ENCODE measurements at places on chromosomes 6 and 20.

- DNase-seq, result peak; percentile 57
These were observed at the start of gene NHLRC1 for GRCh38 chr6:18122128-18123093. Gene NHLRC1, minus strand, starts transcription at chr6:18122677. Its CDS starts 71 bp downstream, at chr6:18122606.

- no peak for DNase-seq
These were observed 35.4 kb downstream of the ZNF133 start for GRCh38 chr20:18323705-18324104.

GRCh38 chr6:127749095-127749494, 151.8 kb downstream of the THEMIS start:
- no peak for DNase-seq

GRCh38 chr6:17011985-17012384, 89.9 kb upstream of the STMND1 start:
- no peak for DNase-seq

DNA sequence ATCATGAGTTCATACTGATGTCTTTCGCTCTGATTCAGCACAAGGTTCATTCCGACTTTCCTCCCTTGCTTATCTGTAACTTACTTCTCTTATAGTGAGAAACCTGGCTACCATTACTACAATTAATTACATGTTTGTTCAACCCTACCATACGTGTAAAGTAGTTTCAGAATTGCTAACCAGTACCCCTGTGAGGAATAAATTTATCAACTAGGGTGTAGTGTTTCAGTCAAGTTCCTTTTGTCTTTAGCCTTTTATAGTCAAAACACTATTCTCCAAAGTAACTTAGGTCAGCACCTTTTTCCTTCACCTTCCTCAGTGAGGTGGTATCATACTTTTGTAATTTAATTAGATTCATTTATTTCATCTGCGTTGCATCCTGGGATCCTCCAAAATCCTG, 64.9 kb downstream of the MAP3K4 start:
- no peak for DNase-seq

DNA sequence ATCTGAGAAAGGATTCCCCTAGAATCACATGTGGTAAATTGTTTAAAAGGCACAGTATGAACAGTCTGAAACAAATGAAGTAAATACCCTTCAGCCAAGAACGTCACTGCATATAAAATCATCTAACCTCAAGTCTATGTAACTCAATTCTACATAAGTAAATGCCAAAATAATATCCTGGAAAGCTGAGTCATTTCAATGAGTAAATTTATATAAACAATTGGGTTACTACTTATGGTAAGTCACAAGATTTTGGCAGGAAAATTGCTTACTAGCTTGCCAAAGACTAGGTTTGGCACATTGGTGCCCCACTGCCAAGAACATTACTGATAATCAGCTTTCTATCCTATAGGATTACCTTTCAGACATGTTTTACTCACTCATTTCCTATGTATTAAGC, 8.4 kb downstream of the GMDS start:
- DNase-seq, result no peak

DNA sequence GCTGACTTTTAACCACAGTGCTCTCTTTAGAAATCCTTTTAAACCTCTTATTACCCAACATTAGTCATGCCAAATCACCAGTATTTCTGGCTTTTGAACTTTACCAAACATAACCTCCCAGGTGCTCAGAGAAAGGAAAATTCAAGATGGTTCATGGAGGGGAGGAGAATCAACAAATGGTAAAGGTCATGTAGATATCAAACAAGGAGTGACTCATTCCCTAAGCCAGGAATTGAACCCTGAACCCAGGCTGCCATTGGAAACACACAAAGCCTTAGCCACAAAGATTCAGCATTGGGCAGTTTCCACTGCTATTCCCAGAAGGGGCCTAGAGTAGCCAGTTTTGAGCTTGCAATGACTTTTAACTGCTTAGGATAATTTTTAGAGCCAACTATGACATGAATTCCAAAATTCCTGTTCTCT, 21.6 kb upstream of the ENTPD6 start:
- DNase-seq, result no peak

GRCh38 chr6:5606546-5606945, 345.2 kb downstream of the FARS2 start:
- no peak for DNase-seq

GRCh38 chr20:13295637-13296036, 74.6 kb downstream of the ISM1 start:
- DNase-seq, result no peak

DNA sequence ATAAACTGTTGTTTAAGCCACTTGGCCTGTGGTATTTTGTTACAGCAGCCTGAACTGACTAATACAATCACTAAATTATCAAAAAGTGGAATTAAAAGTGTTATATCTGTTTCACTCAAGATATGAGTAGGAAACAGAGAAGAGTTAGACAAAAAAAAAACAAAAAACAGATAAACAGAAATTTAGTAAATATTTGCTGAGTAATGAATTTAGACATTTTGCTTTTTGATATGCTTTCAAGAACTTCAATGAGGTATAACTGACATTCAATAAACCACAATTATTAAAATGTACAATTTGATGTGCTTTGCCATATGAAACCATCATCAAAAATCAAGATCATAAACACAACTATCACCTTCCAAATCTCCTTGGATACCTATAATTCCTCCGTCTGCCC, 369.2 kb downstream of the PAX1 start:
- no peak for DNase-seq

DNA sequence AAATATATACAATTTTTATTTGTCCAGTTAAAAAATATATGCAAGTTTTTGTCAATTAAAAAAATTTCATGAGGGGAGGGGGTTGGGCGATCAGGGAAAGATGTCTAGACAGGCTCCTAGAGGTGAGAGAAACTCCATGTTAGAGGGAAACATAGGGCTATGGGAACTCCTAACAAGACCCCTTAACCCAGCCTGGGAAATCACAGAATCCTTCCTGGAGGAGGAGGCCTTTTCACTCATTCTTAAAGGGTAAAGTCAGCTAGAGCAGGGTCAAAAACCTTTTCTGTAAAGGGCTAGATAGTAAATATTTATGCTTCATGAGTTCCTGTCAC, 75.9 kb upstream of the PTPN1 start:
- DNase-seq, result no peak

GRCh38 chr20:19809505-19809904, 51.4 kb downstream of the RIN2 start:
- DNase-seq, result no peak

- no peak for DNase-seq
These were observed 15.1 kb upstream of the SYNJ2 start for GRCh38 chr6:157966589-157966977.

DNA sequence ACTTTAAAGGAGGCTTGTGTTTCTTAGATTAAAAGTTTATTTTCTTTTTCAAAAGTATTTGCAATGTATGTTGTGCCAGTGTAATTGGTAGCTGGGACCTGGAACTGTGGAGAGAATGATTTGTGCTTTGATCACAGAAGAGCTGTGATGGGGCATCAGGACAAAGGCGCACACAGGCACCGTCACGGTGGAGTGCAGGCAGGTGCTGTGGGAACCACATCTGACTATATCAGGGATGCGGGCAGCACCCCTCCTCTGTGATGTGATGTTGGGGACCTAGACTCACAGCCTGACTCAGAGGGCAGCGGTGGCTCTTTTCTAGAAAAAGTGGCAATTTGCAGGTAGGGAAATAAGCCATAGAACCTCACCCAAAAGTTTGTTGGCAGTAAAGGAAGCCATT, 34.5 kb downstream of the SYTL3 start:
- DNase-seq, result no peak

DNA sequence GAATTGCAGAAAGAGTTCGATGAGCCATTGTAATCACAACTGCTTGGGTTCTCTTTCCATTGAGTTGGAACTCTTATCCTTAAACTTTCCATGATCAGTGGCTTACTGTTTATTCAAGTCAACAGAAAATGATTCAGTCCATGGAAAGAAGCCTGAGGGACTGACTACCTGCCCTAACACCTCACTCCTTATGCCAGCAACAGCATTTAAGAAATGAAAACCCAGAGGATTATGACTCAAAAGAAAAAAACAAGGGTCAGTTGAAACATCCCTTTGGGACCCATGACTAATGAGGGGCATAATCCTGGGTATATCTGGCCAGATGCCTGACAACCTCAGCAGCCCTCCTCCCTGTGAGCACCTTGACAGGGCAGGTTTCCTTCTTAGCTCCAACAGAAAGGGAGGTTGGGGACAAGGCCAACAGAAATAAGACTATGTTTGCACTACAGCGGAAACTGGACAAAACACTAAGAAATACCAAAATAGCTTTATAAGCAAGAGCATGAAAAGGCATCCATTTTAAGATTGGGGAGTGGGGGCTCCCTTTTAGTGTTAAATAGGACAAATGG, 106.7 kb downstream of the MAP3K5 start:
- DNase-seq, result no peak

- no peak for DNase-seq
These were observed 13.2 kb downstream of the SYTL3 start for GRCh38 chr6:158662954-158663624.

DNA sequence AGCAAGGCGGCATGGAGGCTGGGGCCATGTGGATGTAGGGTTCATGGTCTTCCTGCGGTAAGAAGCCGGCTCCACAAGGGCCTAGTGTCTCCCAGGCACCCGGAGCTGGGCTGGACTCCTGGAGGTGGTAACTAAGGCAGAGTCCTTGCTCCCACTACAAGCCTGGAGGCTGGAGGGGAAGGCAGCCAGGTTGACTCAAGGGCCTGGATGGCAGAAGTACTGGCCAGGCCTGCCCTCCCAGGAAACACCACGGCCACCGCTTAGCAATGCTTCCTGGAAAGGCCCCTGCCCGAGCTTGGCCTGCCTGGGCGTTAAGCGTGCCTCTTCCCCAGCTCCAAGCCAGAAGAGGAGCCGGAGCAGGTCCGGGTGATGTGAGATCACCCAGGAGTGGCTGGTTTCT, 182.0 kb downstream of the ZDHHC14 start:
- no peak for DNase-seq

- DNase-seq, result no peak
These were observed 132.0 kb downstream of the CDK19 start for GRCh38 chr6:110683241-110683640.

DNA sequence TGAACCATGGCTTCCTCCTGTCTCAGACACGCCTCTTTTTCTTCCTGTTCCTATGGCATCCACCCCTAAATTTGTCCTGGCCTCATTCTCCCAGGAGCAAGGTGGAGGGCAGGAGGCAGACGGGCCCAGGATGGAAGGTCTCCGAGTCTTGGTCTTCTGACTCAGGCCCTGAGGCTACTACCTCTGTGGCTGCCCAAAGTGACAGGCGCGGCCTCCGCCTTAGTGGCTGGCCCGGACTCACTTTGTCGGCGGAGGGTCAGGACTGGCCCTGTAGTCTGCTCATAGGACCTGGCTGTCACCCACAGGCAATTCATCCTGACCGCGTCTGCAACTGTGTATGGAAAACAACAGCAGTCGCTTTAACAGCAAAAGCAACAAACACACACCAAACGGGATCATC, 263.1 kb upstream of the SUPT3H start:
- no peak for DNase-seq

DNA sequence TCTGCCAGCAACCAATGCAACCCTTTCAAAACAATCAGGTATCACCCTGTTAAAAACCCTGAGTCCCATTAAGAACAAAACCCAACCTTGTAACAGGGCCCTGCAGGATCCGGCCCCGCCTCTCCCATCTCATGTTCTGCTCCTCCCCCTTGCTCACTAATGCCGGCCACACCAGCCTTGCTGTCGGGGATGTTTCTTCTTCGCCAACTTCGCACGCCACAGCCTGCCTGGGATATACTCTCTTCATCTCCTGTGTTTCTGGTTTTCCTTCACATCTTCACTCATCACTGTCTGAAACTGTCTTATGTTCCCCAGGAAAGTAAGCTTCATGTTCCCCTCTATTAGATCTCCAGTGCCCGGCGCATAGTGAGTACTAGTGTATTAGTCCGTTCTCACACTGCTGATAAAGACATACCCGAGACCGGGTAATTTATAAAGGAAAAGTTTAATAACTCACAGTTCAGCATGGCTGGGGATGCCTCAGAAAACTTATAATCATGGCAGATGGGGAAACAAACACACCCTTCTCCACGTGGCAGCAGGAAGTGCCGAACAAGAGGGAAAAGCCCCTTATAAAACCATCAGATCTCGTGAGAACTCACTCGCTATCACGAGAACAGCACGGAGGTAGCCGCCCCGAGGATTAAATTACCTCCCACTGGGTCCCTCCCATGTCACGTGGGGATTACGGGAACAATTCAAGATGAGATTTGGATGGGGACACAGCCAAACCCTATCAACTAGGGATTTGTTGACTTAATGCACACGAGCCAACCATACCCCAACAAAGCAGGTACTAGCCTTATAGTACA, 5.1 kb downstream of the TP53RK start:
- DNase-seq, result no peak

DNA sequence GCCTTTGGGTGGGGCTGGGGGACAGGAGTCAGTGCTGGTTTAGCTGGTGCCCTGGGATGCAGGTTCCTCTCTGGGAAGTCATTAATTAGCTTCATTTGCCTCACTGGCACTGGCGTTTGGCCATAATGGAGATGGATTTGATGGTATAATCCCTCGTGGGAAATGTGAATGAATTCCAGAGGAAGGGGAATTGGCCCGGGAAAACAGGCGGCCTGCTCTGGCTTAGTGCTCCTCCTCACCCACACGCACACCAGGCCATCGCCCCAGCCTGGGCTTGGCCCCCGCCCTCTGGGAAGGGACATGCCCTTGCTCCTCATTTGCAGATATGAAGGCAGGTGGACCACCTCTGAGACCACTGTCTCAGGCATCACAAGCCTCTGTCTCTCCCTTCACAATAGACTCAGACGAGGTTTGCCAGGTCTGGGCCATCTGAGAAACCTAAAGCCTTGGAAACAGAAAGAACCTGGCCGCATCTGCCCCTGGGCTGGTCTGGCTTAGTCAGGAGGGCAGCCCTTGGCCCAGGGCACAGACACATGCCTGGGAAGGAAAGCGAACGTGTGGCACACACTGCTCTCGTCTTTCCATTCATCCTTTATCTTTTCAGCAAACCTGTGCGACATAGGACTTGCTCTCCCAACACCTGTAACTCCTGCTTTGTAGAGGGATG, 199.2 kb upstream of the CDH4 start:
- DNase-seq, result no peak

DNA sequence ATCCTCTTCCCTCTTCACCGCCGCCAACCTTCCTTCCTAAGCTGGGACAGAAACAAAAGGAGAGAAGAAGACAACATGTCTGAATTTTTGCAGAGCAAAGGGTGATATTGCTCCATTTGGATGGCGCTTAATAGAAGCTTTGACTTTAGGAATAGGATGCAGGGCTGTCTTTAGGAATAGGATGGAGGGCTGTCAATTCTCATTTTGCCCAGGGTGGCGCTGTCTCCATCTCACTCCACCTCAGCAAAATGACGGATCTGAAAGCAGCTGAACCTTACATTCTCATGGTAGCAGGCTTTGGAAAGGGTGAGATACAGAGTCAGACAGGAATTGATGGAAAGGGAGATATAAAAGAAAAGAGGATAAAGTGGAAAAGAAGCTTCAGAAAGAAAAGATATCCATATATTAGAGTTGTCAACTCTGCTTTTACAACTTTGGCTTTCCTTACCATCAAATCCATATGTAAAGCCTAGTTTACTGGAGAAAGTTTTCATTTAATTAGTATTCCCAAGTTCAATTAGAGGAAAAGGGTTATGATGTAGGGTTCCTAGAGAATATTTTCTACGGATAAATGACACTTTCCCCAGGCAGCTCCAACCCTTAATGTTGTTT, 2.4 kb downstream of the MTCL3 start:
- peak; percentile 30 for DNase-seq

All from activated T-cell treated with anti-CD3 and anti-CD28 coated beads for 1 hour (primary cell).